ENCODE measurements at places on chromosomes 2 and 18.

- DNase-seq: no peak
Observed at GRCh38 chr2:120436885-120437603, 91.1 kb downstream of the INHBB start.

- peak; percentile 59 for DNase-seq
Observed at GRCh38 chr2:48433682-48434081, 96.3 kb upstream of the STON1 start.

- no peak for DNase-seq
Observed at GRCh38 chr2:37897511-37897910, 27.6 kb upstream of the RMDN2 start.

- no peak for DNase-seq
Observed at GRCh38 chr2:196123679-196124373, 47.6 kb downstream of the STK17B start.

DNA sequence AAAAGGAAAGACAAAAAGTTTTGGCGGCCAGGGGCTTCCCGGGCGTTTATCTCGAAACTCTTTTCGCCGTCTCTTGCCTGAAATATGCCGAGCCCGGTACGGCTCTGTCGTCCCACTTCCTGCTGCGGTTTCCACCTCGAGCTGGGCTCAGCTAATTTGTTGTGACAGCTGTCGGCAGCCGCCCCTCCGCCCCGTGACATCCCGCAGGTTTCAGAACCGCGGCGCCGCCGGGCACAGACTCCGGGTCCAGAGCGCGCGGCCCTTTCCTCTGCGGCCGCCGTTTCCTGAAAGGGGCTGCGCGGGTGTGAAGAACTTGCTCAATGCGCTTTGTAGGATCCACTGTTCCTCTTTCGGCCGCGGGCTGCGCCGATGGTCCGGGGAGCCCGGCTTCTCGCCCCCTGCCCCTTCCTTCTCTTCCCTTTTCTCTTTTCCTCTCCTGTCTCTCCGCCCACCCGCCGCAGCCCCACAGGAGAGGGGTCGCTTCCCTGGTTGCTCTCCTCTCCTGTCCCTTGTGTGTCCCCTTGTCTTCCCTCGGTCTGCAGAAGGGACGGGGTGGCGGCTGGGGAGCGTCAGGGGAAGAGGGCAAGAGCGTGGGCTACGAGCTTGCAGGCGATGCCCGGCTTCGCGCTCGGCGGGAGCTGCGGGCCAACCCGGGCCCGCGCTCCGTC is 648 bp downstream of the ARID5A start:
- DNase-seq: peak; percentile 87

GRCh38 chr18:8847066-8847755 is 141.9 kb downstream of the MTCL1 start:
- DNase-seq: no peak

- no peak for DNase-seq
Observed at GRCh38 chr2:206149330-206149729, 9.9 kb downstream of the NDUFS1 start.

- DNase-seq: no peak
Observed at GRCh38 chr2:182827182-182827879, 39.1 kb downstream of the FRZB start.

DNA sequence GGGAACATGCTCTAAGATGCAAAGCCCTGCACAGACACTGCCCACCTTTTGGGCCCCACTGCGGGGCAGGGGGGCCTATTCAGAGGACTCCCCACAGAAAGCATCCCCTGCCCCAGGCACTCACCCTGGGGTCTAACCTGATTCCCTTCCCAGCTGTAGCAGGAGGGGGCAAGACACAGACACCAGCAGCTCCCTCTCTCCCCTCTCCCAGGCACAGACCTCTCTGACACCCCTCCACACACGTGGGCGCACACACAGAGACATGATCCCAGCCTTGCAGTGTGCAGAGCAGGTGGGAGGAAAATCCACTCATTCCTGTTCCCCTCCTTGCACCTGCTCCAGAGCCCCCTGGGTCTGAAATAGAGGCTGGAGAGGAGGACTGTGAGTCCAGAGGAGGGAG is 10.7 kb downstream of the TNS1 start:
- no peak for DNase-seq

- no peak for DNase-seq
Observed at GRCh38 chr2:80078290-80079036, 226.1 kb downstream of the LRRTM1 start.

GRCh38 chr2:150591496-150592285 is 104.2 kb upstream of the RND3 start:
- no peak for DNase-seq

DNA sequence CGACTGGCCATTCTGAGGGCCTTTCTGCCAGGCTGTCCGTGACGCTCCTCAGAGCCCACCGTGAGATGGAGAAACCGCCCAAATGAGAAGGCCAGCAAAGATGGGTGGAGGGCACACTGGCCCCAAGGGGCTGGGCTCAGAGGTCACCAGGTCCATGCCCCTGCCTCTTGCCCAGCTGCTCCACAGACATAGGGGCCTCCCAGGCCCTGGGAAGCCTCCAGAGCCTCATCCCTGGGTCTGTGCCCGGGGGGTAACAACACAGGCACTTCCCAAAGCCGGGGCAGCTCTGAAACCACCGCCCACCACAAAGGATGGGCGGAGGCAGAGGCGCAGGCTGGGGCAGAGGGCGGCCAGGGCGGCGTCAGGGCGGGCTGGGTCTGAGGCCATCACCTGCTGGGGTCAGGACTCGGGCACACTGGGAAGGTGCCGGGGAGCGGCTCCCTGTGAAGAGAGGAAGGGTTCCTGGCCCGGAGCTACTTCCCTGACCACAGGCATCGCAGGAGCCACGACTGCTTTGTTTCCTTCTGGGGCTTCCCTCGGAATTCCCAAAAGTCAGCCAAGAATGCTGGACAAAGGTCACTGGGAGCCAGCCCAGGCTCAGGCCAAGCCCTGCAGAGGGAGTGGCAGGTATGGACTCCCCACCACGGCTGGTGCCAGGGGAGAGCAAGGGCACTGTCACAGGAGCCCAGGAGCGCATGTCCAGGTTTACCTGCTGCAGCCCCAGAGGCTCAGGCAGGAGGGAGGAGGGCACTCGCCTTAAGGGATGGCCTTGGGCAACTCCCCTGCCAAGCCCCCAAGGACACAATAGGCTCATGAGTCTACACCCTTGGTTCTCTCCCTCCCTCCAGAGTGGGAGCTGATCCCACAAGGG is 9.4 kb downstream of the CYP26B1 start:
- DNase-seq: peak; percentile 12

DNA sequence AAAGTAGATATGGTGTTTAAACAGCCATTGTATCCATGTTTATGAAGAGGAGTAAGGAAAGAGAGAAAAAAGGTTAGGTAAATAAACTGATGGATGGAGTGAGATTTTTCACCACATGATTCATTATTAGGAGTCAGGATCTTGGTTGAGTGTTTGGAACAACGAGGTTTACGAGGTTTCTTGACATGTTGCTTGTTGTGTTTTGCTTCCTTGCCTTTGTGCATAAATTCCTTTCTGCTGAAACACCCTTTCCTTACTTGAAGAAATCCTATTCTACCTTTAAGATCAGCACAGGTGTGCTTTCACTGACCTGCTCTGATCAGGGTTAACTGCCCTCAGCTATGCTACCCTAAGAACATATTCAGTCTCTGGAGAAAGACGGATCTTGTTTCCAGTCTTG is 66.6 kb downstream of the EFEMP1 start:
- no peak for DNase-seq

DNA sequence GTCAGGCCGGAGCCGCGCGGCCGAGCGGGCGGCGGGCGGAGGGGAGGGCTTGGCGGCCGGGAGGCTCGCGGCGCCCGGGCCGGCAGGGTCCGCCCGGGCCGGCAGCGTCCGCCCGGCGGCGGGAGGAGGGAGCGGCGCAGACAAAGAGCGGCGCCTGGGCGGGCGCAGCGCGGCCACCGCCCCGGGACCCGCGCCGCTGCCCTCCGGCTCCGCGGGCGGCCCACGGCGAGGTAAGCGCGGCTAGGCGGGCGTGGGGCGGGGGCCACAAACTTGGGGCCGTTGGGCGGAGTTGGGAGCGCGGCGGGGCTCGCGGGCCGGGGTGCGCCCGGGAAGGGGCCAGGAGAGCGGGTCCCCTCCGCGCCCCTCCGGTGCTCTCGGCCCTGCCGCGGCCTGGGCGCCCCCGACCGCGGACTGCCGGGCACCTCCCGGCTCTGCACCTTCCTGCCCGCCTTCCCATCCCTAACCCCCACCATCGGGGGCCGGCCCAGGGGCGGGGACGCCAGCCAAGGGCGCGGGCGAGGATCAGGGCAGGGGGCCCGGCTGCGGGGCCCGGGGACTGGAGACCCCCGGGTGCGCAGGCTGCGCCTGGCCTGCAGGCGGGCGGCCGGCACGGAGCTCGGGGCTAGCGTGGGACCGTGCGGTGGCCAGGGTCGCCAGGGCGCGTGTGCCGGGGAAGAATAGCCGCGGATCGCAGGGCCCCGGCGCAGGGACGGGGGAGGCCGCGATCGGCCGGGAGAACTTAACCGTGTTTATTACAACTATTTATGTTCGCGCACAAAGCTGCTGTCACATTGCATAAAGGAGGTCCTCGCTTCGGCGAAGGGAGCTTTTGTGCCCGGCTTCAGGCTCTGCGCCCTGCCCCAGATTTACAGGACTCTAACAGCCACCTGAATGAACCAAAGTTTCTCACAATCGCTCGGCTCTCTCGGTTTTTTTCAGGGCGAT is at the start of gene NCK2:
NCK2 (plus strand) TSS at position 4 of the 945 bp plus-strand sequence. CDS start 110,152 bp downstream, outside the sequence.
- peak; percentile 24 for DNase-seq

- no peak for DNase-seq
Observed at GRCh38 chr2:150142561-150142960, 344.9 kb downstream of the RND3 start.

DNA sequence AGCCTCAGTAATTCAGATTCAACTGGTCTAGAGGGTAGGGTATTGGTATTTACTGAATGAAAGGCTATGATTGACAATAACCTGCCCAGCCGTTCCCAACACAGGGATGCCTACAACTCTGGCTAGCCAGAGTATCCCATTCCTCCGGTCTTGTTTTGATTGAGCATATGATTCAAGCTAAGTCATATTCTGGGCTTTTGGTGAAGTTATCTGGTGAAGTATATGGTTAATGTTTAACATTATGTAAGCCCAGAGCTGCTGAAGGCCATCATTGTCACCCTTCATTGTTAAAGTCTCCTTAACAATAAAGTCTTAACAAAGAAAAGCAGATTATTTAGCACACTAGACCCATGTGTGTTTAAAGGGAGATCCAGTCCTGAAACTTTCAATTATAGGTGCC is 152.6 kb downstream of the EXOC6B start:
- no peak for DNase-seq

All from upper lobe of left lung (tissue), 6 donors.